ENCODE measurements at places on chromosomes 5 and 9. TPM values are rescaled to one million over a fixed set of nuclear protein-coding genes. Genes with fewer than 3 reads are reported as not detected.

- no peak overlapping the region for H3K27ac ChIP-seq
- H3K4me3 ChIP-seq, result no peak overlapping the region
- DNase-seq, result no peak
- no peaks in the 10 kb centered on the region for H3K4me1 ChIP-seq
- H3K36me3 ChIP-seq, result no peaks in the 10 kb centered on the region
Measured at GRCh38 chr9:785997-786396, 55.5 kb upstream of the DMRT1 start.

- H3K4me3 ChIP-seq, result no peak overlapping the region
- DNase-seq, result no peak
Measured at GRCh38 chr9:131833906-131834305, 94.0 kb upstream of the RAPGEF1 start.

GRCh38 chr5:131563434-131564228, 71.4 kb downstream of the RAPGEF6 start:
- H3K27ac ChIP-seq, result no peak overlapping the region
- H3K36me3 ChIP-seq, result no peaks in the 10 kb centered on the region
- no peak overlapping the region for H3K4me3 ChIP-seq

GRCh38 chr9:77964258-77964657, 67.4 kb downstream of the GNAQ start:
- H3K4me3 ChIP-seq, result no peak overlapping the region
- DNase-seq, result no peak
- no peaks in the 10 kb centered on the region for H3K36me3 ChIP-seq
- H3K27ac ChIP-seq, result no peak overlapping the region
- H3K27me3 ChIP-seq, result no peaks in the 10 kb centered on the region

DNA sequence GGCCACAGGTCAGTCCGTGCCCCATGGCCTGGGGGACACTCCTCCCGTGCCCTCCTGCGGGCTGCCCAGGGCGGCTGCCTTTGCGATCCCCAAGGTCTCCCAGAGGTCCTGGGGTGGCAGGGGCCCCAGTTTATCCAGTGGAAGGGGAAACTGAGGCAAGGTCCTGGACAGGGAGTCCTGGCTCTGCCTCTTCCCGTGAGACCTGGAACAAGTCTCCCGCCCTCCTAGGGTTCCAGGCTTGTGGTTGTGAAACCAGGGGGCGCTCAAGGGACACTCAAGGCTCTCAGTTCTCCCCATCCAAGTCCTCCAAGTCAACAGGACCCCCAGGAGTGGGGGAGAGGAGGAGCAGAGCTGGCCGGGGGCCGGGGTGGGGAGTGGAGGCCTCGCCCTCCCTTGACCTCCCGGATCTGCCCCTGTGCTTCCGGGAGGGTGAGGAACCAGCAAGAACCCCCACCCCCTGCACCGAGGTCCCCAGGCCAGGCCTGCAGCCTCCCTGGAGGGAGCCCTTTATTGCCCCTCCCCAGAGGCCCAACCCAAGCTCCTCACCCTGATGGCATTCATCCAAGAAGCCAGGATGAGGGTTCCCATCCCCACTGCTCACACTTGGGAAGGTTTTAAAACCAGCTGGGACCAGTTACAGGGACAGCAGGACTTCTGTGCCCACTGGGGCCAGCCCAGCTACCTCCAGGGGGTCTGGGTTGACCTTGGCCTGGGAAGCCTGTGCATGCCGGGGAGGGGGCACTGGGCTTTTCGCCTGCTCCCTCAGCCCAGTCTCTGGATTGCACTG, 24.7 kb upstream of the TMEM250 start:
- DNase-seq, result no peak
- H3K4me3 ChIP-seq, result no peak overlapping the region
- no peak overlapping the region for H3K27ac ChIP-seq

GRCh38 chr9:69339620-69340019, 14.6 kb downstream of the ENTREP1 start:
- DNase-seq, result no peak
- H3K27ac ChIP-seq, result peak overlapping the region; percentile 59
- peaks cover 34% of the 10 kb centered on the region for H3K4me1 ChIP-seq
- H3K36me3 ChIP-seq, result no peaks in the 10 kb centered on the region
- H3K4me3 ChIP-seq, result no peak overlapping the region

DNA sequence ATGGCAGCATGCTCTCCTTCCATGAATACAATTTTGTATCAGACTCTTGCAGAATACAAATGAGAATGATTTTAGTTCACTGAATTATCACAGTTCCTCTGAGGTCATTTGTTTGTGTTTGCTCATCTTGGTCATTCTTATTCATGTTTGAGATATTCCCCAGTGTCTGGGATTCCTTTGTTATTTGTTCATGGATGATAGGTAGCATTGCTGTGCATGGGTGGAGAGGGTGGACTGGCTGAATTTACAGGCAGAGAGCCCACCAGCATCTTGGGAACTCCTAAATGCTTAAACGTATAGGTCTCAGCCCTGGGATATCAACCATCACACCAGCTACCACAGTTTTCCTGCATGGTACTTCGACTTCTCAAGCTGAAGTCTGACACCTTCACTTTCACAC, 459.8 kb downstream of the CCDC171 start:
- no peaks in the 10 kb centered on the region for H3K36me3 ChIP-seq
- no peak overlapping the region for H3K27ac ChIP-seq
- no peak for DNase-seq
- H3K27me3 ChIP-seq, result no peaks in the 10 kb centered on the region
- H3K4me3 ChIP-seq, result no peak overlapping the region

DNA sequence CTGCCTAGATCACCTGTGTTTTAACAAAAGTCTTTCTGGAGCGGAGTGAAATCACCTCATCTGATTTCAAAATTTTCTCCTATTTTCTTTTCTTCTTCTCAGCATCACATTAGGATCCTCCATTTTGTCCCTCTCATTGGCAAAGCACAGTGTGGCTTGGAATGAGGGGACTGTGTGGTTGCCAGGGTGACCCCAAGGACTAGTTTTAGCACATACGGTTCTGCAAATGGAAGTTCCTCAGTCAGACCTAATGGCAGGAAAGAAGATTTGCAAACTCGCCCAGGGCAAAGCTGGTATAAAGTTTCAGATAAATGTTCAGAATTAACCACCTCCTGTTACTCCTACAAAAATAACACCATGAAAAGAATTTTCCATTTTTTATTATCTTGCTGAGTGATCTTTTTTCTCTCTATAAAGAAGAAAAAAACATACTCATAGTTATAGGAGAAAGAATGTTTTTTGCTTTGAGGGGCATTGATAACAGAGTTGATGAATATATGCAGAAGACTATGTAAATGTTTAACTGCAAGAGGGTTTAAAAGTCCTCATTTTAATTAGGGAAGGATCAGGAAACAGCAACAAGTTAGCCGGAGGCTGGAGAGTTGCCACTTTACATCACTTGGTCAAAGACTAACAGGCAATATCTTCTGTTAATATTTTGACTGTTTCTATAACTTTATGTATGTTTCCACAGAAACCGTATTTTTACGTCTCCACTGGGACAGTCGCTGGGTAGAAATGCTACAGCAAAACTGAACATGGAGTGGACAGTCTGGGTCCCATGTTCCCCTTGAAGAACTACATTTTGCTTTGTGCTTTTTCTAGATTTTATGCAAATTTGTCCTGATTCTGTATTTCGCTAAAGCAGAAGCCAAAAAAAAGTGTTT, 257.8 kb downstream of the NR2F1-AS1 start:
- no peak for DNase-seq
- H3K27ac ChIP-seq, result no peak overlapping the region
- H3K27me3 ChIP-seq, result no peaks in the 10 kb centered on the region
- H3K36me3 ChIP-seq, result no peaks in the 10 kb centered on the region

- H3K36me3 ChIP-seq, result no peaks in the 10 kb centered on the region
- H3K4me3 ChIP-seq, result no peak overlapping the region
- no peak for DNase-seq
- no peaks in the 10 kb centered on the region for H3K27me3 ChIP-seq
- peaks cover 72% of the 10 kb centered on the region for H3K4me1 ChIP-seq
Measured at GRCh38 chr9:126838055-126838811, 22.2 kb upstream of the ZBTB34 start.

DNA sequence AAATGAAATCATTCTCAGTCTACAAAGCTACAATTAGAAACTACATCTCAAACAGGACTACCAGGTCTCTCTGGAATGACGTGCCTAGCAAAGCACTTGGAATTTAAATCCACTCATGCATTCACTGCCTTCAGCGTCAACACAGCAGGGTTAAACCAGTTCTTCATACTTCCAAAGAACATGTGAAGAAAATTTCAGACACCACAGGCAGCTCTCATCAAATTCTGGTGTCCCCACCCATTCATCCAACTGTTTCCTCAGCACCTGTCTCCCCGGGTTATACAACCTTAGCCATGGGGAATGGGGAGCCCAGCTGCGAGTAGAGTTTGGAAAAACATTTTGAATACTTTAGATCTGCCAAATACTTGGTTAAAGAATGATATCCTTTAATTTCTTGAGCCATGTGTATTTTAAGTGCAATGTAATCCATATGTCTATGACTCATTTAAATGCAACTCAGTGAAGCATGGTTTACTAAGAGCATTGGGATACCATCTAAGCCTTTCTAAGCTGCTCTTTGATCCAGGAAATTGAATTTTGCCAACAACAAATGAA, 17.5 kb downstream of the ADAM19 start:
- no peaks in the 10 kb centered on the region for H3K27me3 ChIP-seq
- no peak for DNase-seq
- no peak overlapping the region for H3K4me3 ChIP-seq
- H3K36me3 ChIP-seq, result no peaks in the 10 kb centered on the region
- peaks cover 54% of the 10 kb centered on the region for H3K4me1 ChIP-seq

Gene MAMDC2
- total RNA-seq, result 4.9 TPM

Gene PHF24
- total RNA-seq, result not detected
